ENCODE measurements at places on chromosomes 11 and 22.

DNA sequence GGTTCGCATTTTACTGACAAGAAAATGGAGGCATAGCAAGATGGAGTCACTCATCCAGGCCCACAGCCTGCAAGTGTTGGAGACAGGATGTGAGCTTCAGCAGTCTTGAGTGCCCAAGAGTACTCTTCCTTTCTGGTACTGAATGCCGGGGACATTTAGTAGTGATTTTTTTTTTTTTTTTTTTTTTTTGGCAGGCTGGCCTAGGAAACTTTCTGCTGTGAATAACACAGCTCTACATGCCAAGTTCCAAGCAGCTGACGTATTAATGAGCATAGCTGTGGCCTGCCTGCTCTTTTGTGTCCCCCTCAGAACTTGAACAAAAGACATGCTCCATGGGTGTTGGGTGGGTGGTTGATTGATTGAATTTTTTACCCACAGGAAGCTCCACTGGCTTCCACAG is 195.5 kb upstream of the CADM1 start:
- no peak for DNase-seq

DNA sequence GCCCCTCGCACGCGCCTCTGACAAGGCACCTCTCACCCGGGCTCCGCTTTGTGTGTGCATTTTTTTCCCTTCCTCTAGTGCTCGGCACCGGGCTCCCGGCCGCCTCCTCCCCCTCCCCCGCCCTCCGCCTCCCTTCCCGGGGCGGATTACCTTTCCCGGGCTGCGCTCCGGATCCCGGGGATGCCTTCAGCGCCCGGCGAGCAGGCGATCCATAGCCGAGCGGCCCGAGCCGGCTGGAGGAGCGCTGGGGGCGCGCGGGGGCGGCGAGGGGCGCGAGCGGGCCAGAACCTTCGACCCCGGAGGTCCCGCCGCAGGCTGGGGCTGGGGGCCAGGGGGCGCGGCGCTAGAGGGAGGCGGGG is 282 bp downstream of the MPPED2 start:
- no peak for DNase-seq

GRCh38 chr11:65927904-65928397 is 8.7 kb downstream of the DRAP1 start:
- peak; percentile 95 for DNase-seq

DNA sequence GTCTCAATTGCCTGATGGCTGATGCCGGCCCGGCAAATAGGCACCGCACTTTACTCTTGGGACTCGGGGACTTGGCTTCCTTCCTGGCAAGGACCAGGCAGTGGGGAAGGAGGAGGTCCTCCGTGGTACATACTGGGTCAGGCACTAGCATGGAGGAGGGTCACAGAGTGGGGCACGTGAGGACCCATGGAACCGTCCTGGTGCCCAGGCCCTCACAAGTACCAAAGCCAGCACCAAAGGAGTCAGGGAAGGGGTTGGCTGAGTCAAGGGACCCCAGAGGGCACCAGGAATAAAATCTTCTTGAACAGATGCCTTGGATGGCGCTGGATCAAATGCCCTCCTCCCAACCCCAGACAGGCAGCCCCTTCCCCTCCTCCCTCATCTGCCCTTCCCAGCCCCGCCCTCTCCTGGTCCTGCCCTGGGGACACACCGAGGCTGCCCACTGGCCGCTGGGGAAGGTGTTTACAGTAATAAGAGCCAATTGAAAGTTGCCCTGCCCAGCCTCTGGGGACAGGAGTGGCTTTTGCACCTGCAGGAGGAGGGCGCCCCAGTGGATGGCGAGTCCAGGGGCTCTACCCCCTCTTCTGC is 5.6 kb upstream of the CARNS1 start:
- no peak for DNase-seq

- DNase-seq: no peak
Observed at GRCh38 chr11:18669711-18670110, 28.9 kb upstream of the TMEM86A start.

- no peak for DNase-seq
Observed at GRCh38 chr11:20010851-20011225, 149.4 kb downstream of the DBX1 start.

GRCh38 chr11:22780952-22781593 is 48.5 kb downstream of the SVIP start:
- no peak for DNase-seq

- no peak for DNase-seq
Observed at GRCh38 chr11:29734287-29734686, 282.5 kb downstream of the KCNA4 start.

DNA sequence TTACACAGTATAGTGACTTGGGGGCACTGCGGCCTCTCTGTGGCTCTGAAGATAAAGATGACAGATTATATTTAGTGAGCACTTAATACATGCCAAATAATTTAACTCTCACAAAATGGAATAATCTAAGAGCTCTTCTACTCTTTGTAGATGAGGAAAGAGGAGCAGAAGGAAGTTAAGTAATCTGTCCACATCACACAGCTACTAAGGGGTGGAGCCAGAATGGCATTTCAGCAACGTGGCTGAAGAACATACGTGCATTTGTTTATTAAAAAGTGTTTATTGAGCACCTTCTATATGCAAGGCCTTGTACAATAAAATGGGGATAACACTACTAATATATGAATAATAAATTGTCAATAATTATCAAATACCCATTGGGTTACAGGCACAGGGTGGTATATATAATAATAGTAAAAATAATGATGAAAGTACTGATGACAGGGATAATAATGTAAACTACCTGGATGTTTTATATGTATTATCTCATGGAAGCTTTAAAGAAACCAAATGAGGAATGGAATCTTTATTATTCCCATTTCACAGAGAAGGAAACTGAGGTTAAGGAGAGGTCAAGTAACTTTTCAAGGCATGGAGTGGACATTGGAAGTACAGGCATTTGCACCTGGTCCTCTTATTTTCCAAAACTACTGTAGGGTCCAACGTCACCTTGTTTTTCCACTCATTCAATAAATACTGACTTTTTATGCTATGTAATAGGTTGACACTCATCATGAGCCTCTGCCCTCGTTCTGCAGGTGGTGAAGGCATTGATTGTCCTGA is 38.0 kb upstream of the IL17RA start:
- DNase-seq: no peak

GRCh38 chr22:38162881-38163843 is 18.5 kb downstream of the PLA2G6 start:
- no peak for DNase-seq

DNA sequence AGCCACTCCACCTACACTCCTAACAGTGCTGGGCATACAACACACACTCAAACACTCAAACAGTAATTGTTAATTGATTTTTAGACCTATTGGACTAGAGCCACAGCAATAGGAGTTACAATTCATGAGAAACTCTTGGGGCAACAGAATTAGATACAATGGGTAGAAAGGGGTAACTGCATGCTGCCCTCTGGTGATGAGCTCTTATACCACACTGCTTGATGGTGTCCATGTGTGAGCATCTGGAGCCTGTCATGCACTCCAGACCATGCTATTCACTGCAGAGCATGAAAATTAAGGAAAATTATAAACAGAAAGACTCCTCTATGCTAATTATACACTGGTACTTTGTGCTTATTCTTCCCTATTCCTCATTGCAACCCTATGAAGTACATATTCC is 975.5 kb upstream of the CCDC90B start:
- DNase-seq: peak; percentile 3

GRCh38 chr11:70089631-70090030 is 11.5 kb downstream of the ANO1 start:
- DNase-seq: no peak

All from Jurkat, Clone E6-1 (cell line).